ENCODE measurements at places on chromosomes 11 and 22.
A peak's percentile ranks its signal among the peaks of the same experiment; 100 is the strongest.

DNA sequence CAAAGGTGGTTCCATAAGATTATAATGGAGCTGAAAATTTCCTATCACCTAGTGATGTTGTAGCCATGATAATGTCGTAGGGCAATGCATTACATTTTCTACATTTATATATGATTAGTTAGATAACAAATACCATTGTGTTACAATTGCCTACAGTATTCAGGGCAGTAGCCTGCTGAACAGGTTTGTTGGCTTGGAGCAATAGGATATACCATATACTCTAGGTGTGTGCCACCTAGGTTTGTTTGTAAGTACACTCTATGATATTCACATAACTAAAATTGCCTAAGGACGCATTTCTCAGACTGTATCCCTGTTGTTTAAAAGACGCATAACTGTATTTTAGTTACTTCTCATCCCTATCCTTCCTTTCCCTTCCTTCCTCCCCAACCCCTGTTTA lies 13.6 kb downstream of the PLEKHB1 start:
- DNase-seq = no peak

DNA sequence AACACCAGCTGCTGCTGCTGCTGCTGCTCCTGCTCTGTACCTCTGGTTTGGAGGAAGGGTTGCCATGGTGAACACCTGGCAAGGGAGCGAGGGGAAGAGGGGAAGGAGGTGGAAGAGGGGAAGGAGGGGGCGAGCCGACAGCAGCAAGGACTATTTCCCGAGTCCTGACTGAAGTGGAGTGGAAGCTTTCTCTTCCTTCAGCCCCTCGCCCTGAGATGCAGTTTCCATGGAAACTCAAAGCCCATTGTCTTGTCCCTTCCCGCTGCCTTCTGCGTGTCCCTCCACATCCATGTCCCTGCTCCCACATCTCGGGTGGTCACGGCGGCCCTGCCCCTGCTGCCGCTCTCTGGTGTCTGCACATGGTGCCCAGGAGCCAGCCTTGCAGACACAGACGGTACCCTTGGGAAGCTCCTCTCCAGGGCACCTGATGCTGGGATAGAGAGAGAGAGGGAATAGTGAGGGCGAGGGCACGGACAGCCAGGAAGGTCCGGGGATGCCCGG lies 28.6 kb downstream of the FAM83F start:
- no peak for DNase-seq

- no peak for DNase-seq
Measured at GRCh38 chr11:69059429-69059828, 10.7 kb downstream of the TPCN2 start.

GRCh38 chr11:33402066-33402465 lies 144.9 kb downstream of the HIPK3 start:
- DNase-seq = no peak

DNA sequence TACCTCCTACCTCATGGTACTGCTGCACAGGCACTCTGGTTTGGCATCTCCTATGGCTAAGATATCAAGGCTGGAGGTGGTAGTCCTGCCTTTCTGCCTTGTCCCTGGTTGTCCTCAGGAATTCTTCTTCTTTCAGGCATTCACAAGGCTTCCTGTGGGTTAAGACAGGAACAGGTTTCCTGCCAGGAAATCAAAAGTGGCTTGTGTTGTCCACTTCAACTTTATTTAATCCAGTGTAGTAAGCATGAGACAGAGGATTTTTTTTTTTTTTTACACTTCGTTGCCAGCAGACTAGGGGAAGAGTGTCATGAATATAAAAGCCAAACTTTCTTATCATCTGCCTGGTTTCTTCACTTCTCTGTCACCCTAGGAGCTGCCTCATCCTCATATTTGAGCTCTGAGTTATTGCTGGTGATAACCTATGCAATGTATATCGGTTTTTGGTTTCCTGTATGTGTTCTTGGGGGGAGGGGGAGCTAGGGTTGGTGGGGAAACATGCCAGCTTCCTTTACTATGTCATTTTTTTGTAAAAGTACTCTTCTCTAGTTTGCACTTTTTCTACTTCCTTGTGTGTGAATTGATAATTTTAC lies 50.2 kb downstream of the XKR3 start:
- DNase-seq = no peak

DNA sequence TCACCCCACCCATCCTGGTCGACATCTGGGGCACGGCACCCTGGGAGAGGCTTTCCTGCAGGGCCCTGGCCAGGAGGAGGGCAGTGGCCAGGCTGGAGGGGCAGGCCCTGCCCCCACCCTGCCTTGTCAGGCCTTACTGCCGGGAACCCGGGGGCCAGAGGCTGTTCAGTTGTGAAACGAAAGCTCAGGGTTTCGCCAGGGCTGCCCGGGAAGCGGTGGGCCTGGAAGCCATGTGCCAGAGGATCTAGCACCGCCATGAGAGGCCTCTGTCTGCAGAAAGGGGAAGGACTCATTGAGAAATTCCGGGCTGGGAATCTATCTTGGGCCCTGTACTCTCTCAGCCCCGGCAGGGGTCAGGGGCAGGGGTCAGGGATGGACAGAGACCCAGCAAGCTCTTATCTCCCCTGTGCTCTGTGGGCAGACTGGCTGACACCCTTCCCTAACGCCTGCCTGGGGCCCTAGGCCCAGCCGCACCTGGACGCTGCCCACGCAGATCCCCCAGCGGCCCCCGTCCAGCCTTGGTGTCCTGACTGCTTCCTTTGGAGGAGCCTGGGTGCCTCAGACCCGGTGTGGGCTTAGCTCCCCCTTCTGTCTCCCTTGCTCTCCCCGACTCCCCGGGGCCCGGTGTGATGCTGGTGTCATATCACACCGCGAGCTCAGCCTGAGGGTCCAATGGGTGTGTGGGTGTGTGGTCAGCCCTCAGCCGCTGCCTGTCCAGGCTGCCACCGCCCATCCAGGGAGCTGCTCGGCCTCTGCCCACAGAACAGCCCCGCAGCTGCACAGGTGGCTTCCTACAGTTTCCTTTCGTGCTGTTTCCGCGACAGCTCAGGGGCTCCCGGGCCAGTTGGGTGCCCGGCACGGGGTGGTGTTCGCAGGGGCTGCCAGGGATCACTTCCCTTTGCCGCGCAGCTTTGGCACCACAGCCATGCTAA lies 6.5 kb downstream of the PIM3 start:
- DNase-seq = peak; percentile 27

DNA sequence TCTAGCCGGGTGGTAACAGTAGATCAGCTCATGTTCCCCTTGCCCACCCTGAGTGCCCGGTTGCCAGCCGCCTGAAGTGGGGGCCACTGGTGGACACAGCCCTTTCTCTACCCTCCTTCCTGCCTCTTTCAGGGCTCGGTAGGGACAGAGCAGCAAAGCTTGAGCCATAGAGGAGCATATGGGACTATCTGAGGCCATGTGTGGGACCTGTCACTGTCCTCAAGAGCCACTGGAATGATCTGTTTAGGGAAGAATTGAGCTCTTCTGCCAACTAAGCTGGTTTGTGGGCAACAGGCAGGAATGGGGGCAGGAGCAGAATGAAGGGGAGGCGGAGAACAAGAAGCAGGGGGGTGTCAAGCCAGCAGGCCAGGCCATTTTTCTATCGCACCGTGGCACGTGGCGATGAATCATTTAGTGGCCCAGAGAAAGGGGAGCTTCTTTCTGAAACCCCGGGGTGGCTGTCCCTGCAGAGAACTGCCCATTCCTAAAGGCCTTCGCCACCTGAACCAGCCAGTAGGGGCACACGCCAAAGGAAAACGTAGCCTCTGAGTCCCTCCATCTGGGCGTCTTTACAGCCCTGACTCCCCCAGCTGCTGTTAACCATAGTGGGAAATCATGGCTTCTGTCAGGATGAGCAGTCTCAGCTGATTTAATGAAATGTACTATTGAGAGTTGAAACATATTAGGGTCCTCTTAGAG lies 8.8 kb downstream of the ASPHD2 start:
- DNase-seq = no peak

GRCh38 chr11:17352950-17353820 lies 1.6 kb downstream of the NCR3LG1 start:
- DNase-seq = peak; percentile 47

DNA sequence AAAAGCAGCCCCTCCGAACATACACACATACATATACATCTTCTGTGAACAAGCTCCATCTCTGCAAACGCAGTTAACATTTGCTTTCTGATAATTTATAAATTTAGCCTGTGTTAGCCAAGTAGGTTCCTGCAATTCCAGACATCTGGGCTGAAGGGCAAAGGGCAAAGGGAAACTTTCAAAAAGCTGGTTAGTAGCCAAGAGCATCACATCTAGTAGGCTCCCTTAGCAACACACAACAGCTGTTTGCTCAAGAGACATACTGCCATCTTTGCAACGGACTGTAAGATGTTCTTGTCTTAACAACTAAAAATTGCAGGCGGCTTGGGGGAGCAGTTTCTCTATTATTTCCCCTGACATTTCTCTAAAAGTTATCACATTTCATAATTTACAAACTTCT lies 134.9 kb downstream of the RBFOX2 start:
- DNase-seq = no peak

DNA sequence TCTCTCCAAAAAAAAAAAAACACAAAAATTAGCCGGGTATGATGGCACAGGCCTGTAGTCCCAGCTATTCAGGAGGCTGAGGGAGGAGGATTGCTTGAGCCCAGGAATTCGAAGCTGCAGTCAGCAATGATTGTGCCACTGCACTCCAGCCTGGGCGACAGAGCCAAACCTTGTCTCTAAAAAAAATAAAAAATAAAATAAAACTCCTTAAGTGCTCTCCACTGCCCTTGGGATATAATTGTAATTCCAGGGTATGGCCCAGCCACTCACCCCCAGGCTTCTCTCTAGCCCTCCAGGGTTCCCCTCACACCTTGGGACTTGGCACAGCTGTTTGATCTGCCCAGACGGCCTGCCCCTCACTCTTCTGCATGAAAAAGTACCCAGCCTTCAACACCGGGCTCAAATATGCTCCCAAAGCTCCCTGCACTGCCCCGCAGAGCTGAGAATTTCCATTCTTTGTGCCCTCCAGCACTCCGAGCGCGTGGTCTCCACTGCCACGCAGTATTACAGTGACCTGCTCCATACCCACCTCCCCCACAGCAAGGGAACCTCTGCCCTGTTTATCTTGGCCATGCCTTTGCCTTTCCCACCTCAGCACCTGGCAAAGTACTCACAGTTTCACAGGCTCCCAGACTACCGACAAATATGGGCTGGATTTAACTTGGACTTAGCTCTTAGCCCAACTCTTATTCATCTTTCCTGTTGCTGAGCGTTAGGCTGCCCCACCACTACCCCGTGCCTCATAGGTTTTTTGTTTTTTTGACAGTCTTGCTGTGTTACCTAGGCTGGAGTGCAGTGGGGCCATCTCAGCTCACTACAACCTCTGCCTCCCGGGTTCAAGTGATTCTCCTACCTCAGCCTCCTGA lies 7.6 kb upstream of the FTH1 start:
- DNase-seq = no peak

DNA sequence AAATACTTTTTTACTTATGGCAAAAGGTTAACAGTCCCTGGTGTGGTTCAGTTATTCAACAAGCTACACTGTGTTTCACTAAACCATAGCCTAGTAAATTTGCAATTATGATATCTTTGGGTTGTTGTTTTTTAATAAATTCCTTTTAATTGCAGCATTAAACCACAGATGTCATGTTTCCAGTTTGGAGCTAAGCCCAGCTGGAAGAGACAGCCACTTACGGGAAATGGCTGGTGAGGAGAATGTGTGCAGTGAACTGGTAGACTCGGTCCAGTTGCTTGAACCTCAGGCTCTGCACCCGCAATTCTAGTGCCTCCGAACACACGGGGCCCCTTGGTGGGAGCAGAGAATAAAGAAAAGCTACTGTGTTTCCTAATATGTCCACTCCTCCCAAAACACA lies 70.8 kb downstream of the WNT11 start:
- DNase-seq = no peak

- DNase-seq = no peak
Measured at GRCh38 chr11:27770576-27770975, 70.3 kb upstream of the BDNF start.

DNA sequence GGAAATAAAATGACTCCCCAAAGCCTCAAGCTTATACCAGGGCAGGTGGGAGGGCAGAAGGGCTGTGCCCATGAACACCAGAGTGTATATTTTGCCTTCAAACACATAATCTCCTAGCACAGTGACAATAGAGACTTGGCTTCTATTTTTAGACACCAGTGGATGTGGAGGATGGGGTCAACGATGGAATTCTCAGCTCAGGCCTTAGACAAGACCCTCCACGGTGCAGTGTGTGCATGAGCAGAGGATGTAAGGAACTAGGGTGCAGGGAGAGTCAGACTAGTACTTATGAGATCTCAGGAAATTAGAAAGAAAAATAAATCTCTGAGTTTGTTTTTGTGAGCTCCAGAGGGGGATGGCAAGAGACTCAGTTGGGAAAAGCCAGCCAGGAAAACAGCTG lies 113.6 kb upstream of the CADM1 start:
- no peak for DNase-seq

DNA sequence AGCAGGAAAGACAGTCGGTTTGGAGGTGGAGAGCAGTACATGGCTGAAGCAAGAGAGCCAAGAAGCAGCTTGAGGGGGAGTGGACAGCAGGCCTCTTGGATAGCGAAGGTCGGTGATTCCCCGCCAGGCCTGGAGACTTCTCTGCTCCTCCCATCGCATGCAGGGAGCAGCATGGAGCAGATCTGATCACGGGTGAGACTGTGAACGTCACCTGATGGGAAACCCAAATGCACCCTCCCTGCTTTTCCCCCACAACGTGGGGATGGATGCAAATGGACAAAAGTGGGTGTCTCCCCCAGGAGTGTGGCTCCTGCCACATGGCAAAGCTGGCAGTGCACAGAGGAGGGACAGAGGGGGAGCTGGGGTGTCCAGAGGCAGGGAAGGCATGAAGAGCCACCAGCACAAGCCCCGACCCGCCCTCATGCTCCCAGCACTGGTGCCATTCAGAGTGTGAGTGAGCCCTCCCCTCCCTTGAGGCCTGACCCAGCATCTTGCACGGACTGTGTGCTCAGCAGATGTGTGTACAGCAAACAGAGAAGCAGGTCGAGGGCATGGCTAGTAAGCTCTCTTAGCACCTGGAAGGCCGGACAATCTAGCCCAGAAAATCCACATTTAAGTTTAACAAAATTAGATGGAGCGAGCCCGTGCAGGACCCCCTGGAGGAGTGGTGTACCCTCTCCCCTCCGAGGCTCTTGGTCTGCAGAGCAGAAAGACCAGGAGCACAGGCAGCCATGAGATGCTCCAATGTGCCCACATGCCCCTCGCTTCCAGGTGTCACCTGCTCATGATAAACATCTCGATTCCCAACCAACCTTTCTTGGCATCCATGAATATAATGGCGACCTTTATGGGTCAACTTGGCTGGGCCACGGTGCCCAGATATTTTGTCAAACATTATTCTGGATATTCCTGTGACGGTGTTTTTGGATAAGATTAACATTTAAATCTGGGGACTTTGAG lies 661.7 kb downstream of the TBC1D22A start:
- no peak for DNase-seq

GRCh38 chr11:85281550-85281949 lies 345.6 kb downstream of the DLG2 start:
- DNase-seq = no peak

DNA sequence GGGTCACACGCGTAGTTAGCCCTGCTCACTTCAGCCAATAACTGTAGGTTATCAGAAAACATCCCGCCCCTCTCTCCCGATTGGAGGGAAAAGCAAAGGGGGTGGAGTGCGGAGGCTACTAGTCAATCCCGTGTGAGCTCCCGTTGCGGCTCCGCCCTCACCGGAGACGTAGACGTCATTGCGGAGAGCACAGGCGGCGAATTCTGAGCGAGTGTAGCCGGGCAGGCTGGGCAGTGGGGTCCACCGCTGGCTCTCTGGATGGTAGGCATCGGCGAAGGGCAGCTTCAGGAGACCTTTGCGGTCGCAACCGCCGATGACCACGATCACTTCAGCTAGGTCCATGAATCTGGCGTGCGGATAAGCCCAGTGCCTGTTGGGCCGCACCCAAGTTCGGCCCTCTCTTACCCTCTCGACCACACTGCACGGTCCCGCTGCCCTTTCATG lies 4.7 kb downstream of the KLHL35 start:
- peak; percentile 80 for DNase-seq

Measured in CD4-positive, alpha-beta T cell treated with Interleukin-12 subunit alpha and Interleukin-12 subunit beta, for 1 hour (primary cell).